ENCODE measurements at places on chromosomes 2 and 18. TPM values are rescaled to one million over a fixed set of nuclear protein-coding genes. Genes with fewer than 3 reads are reported as not detected.

Gene NDUFS1
- 89.3 TPM for total RNA-seq

- peaks cover 12% of the 10 kb centered on the region for H3K4me1 ChIP-seq
- DNase-seq = no peak
- H3K27me3 ChIP-seq = no peaks in the 10 kb centered on the region
- H3K27ac ChIP-seq = no peak overlapping the region
- peaks cover 11% of the 10 kb centered on the region for H3K36me3 ChIP-seq
- no peak overlapping the region for H3K4me3 ChIP-seq
Measured at GRCh38 chr2:39059366-39059952, 61.4 kb downstream of the SOS1 start.

DNA sequence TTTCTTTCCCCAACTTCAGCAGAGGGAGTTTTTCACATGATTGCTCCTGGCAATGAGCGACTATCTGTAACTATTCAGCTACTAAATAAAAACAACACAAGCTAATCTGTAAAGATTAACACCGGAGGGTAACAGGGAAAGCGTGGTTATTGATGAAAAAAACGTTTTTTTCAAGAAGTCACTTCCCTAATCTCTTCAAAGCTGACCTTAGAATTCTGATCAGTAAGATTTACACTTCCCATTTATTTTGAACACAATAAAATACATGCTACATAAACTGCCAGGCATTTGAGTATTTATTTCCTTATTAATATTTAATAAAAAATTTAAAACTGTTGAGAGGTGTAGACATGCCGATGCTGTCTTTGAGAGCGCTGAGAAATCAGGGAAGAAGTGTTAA is 207.4 kb upstream of the HDAC4 start:
- H3K27ac ChIP-seq = no peak overlapping the region
- H3K4me1 ChIP-seq = peaks cover 3% of the 10 kb centered on the region
- H3K27me3 ChIP-seq = peaks cover 7% of the 10 kb centered on the region
- DNase-seq = no peak

Gene COL5A2
- total RNA-seq = 3.3 TPM

DNA sequence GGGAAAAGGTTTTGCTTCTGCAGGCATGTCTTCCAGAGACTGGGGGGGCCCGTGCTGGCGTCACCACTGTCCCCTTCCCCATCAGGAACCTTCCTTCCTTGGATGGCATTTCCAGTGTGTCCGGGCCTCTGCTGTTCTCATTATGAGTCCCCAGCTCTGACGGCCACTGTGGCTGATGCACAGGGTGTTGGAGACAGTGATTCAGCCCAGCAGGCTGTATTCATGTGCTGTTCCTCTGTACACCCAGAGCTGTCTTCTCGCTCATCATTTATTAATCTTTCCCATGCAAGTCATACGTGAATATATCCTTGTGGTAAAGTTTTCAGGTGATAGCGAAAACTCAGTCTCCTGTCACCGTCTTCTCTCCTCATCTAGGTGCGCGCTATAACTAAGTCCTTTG is 57.7 kb downstream of the ASAP2 start:
- no peaks in the 10 kb centered on the region for H3K27me3 ChIP-seq
- no peak for DNase-seq
- H3K36me3 ChIP-seq = no peaks in the 10 kb centered on the region
- no peak overlapping the region for H3K4me3 ChIP-seq

Gene C1GALT1C1L
- 0.36 TPM for total RNA-seq
